ENCODE measurements at places on chromosomes 6 and 20.

GRCh38 chr6:20085817-20086216 lies 126.5 kb downstream of the MBOAT1 start:
- no peak for DNase-seq

- peak; percentile 96 for DNase-seq
Observed at GRCh38 chr20:38134427-38135270, 30.4 kb downstream of the TGM2 start.

GRCh38 chr20:62709537-62709905 lies 885 bp downstream of the NTSR1 start:
- DNase-seq = peak; percentile 69

- no peak for DNase-seq
Observed at GRCh38 chr20:37984018-37984785, 49.1 kb downstream of the TTI1 start.

GRCh38 chr20:33009214-33010132 lies 2.0 kb downstream of the BPIFB2 start:
- no peak for DNase-seq

DNA sequence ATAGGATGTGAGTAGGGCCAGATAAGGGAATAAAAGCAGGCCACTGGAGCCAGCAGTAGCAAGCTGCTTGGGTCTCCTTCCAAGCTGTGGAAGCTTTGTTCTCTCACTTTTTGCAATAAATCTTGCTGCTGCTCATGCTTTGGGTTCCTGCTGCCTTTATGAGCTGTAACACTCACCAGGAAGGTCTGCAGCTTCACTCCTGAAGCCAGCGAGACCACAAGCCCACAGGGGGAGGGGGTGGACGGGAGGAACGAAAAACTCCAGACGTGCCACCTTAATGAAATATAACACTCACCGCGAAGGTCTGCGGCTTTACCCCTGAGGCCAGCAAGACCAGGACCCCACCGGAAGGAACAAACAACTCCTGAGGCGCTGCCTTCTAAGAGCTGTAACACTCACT lies 1324.4 kb upstream of the EYS start:
- no peak for DNase-seq

GRCh38 chr6:52815167-52816092 lies 11.8 kb upstream of the GSTA1 start:
- peak; percentile 39 for DNase-seq

DNA sequence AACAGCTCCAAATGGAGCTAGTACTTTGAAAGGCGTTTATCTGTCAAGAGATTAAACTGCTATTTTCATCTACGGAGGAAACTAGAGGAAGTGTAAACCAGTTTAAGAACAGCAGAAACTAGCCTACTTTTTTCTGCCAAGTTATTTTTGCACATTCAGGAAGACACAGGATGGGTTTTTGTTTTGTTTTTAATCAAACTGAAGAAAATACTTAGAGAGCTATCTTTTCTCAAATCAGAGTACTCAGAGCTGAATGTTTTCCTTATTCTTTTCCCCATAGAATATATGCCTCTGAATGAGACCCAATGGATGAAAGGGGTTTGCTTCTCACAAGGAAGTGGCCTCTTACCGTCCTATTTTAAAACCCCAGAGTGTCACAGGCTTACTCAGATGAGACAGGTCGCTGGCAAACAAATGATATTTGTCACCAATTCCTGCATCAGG lies 538.5 kb downstream of the CD83 start:
- no peak for DNase-seq

DNA sequence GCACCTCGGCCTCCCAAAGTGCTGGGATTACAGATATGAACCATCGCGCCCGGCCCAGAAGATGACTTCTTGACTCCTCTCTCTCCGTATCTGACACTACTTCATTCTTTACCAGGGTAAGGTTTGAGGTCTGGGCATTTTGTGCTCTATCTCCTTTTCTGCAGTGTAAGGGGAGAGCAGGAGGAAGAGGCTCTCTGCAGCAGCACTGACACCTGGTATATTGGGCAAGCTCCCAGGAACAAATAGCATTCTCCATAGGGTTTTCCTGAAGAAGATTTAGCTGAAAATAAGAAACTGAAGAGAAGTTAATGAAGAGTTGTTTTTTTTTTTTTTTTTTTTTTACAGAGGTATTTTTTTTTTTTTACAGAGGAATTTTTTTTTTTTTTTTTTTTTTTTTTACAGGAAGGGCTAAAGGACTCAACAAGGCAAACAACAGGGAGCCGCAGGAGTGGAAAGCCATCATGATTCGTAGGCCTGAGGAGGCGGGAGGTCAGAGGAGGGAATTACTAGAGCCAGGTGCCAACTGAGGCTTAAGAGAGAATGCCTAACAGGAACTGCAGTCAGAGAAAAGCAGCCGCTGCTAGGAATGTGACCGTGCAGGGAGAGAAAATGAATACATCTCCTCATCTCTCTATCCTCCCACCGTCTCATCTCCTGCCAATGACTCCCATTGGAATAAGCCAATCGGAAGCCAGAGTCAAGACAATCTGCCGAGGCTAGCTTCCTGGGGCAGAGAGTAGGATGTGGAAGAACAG lies 34.7 kb upstream of the ADGRF4 start:
- no peak for DNase-seq

DNA sequence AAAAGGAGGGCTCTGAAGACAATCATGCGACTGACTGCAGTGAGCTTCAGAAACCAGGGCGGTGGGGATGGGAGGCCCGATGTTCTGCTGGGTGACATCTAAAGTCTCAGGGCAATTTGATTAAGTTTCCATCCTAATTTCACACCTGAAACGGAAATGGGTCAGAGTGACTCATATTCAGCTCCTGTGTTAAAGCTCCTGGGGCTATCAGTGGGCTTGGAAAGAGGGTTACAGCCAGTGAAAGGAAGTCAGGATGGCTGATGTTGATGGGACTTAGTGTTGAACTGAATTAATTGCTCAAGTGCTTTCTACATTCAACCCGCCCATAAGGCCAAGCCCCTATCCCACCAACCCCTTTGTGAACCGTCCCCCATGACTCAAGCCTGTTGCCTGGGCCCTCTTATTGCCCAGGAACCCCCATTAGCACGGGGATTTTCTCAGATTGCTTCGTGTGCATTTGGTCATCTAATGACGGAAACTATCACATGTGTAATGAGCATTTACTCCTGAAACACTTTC lies 47.1 kb upstream of the TBC1D7 start:
- DNase-seq = no peak

- no peak for DNase-seq
Observed at GRCh38 chr6:136365776-136366354, 76.2 kb upstream of the BCLAF1 start.

GRCh38 chr20:8711501-8711900 lies 357.4 kb upstream of the PLCB4 start:
- DNase-seq = no peak

GRCh38 chr6:105212587-105212986 lies 32.8 kb upstream of the POPDC3 start:
- no peak for DNase-seq

GRCh38 chr6:89146718-89147700 lies 1.2 kb downstream of the PM20D2 start:
- DNase-seq = peak; percentile 48

DNA sequence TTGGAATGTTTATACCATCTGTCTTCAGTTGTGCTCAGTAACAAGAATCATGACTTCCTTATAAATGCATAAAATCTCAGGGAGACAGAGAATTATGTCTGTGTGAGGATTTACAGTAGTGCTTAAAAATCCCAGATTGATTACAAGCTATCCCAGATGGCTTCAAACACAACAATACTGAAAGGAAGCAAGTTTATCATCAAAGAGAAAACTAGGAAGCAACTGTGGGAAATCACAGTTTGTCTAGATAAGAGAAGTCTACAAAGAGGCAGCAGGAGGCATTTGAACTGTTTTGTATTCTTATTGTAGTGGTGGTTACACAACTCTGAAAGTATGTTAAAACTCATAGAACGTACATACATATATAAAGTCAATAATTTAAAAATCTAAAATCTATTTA lies 104.4 kb upstream of the SALL4 start:
- DNase-seq = no peak

DNA sequence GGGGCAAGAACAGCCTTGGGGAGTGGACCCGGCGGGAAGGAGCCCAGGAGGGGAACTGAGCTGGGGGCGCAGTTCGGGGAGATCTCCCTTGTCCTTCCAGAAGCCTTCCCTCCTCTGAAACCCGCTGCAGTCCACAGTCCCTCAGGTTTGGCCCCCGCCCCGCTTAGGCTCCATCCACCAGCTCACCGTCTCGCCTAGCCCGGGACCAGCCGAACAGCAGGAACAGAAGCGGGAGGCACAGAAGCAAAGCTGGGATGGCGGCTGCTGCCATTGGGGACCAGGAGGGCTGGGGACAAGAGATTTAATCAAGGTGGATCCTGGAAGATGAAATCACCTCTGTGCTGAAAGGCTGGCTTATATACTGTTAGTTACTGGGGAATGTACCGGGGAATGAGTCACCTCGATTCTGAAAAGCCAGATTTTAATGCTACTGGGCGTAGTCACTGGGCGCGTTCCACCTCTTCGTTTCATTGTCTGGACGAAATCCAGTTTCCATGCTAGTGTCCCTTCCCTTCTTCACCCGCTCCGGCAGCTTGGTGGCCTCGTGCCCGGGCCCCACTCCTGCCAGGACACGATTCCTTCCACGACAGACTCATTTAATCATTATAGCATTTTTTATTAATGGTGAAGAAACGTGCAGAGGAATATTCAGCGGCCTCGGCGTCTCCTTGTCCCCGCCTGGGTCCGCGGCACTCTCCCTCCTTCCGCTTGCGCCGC lies at the start of gene RAET1L:
TSS of gene RAET1L (minus strand) at position 332 of the 717 bp plus-strand sequence. CDS start at position 271, 61 bp downstream.
- DNase-seq = peak; percentile 87

- DNase-seq = no peak
Observed at GRCh38 chr6:4773181-4773580, 3.0 kb upstream of the CDYL start.

GRCh38 chr20:63930971-63931553 lies 25.2 kb downstream of the UCKL1 start:
- no peak for DNase-seq

- no peak for DNase-seq
Observed at GRCh38 chr6:152426276-152426675, 210.9 kb downstream of the SYNE1 start.

- no peak for DNase-seq
Observed at GRCh38 chr20:53215166-53215565, 243.0 kb downstream of the TSHZ2 start.

DNA sequence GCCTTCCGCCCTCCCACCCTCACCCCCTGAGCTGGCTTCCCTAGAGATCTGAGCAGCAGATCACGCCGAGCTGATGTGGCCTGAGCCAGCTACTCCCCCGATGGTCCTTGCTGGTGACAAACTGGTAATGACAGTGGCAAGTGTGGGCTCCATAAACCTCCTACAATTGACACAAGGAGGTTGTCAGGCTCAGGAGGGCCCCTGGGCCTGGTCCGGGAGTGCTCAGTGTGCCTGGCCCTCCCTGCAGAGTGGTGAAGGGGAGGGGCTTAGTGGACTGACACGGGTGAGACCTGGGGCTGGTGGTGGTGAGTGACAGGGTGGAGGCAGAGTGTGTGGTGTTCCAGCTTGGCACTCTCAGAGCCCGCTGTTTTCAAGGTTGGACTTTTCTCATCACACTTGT lies 22.6 kb upstream of the MPC1 start:
- no peak for DNase-seq

GRCh38 chr6:44481056-44481455 lies 93.5 kb downstream of the CDC5L start:
- no peak for DNase-seq

DNA sequence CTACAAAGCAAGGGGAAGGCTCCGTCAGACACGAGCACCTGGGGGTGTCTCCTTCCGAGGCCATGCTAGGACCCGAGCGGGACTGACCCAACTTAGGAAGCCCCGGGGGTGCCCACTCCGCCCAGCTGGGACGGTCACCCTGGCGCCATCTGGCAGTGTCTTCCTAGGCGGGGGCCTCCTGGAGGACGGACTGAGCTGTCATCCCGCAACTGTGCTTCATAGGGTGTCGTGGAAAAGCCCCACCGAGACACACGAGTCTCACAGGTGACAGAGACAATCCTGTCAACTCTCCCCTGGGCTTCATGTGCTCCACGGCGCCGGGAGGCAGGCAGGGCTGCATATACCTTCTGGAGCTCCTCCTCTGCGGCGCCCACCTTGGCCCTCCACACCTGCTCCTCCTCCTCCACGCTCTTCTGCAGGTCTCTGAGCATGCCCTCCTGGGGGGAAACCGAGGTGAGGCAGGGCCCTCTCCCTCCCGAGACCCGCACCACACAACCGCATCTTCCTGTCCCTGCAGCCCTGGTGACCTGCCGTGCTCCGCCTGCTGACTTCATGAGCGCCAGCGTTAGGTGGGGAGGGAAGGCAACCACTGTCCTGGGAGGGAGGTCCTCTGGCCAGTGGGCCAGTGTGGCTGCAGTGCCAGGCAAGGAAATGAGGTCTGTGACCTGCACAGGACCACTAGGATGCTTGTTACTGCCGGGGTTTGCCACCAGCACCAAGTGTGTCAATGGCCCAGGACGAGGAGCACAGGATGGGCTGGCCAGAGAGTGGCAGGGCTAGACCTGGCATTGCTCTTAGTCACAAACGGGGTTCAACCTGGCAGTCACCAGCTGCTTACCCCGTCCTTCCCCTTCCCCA lies 50.7 kb downstream of the DSTN start:
- no peak for DNase-seq

GRCh38 chr6:113994934-113995342 lies 24.0 kb upstream of the HDAC2 start:
- DNase-seq = peak; percentile 86

DNA sequence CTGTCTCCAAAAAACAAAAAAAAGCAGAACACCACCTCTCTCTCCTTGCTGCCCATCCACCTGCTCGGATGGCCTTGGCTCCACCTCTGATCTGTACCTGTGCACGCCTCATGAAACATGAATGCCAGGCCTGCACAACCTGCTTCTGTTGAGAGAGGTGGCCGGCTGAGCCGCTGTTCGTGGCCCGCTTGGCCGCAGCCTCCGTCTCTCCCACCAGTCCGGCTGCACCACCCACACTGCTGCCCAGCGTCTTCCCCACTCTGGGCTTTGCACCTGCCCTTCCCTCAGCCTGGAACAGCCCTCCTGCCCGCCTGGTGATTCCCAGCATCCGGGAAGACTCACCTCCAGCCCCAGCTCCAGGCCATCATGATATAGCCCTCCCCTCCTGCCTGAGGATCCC lies 12.2 kb upstream of the ZBTB46 start:
- DNase-seq = no peak

DNA sequence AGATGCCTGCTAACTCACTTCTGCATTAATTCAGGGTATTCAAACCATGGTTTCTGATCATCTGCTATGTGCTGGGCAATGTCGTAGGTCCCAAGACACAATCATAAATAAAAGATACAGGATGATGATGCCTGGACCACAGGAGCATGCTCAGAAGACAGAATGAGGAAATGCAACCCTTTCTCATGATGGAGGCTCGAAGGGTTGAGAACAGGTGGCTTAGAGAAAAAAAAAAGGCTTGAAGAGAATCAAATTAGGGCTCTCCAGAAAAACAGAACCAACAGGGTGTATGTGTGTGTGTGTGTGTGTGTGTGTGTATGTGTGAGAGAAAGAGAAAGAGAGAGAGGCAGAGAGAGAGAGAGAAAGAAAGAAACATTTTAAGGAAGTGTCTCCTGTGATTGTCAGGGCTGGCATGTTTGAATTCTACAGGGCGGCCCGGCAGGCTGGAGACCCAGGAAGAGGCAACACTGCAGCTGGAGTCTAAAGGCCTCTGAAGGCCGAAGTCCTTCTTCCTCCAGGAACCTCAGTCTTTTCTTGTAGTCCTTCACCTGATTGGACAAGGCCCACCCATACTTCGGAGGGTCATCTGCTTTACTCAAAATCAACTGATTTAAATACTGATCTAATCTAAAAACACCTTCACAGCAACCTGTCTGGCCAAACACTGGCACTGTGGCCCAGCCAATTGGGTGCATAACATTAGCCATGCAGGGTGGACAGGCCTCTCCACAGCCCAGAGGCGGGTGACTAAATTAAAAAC lies 143.8 kb downstream of the ERMARD start:
- DNase-seq = no peak

GRCh38 chr6:89596484-89596883 lies 42.1 kb downstream of the LYRM2 start:
- no peak for DNase-seq
